ENCODE measurements at places on chromosomes 1 and 21. TPM values are rescaled to one million over a fixed set of nuclear protein-coding genes. Genes with fewer than 3 reads are reported as not detected.

DNA sequence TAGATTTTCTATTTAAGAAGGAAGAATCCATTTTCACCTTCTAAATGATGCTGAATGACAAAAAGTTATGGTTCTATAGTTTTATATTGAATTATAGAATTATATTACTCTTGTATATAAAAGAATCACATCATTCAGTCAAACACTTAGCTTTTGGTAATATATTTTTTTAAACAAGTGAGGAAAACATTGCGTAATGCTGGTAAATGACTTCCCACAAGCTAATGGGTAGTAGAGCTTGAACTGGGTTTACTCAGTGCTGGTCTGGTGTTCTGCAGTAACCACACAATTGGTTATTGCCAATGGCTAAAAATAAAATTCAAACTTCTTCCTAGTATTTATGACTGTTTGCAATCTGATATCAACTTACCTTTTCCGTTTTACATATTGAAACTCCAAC is 10.6 kb upstream of the GIPC2 start:
- DNase-seq, result no peak

GRCh38 chr1:110686188-110686587 is 11.4 kb upstream of the KCNA3 start:
- DNase-seq, result peak; percentile 29

DNA sequence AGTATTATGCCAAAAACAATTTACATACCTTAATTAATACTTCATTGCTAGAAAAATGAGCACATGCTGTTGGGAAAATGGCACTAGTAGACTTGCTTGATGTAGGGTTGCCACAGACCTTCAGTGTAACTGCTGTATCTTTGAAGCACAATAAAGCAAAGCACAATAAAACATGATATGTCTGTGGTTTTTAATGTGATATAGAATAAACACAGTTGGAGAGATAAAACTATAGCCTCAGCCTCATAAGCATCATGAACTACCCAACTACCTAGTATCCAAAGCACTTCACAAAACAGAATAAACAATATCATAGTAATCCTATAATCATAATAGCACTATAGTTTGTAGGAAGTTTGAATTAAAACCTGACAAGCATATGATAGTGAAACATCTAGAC is 143.5 kb downstream of the SYT14 start:
- DNase-seq, result no peak

Gene GUCA2B
- total RNA-seq, result not detected

DNA sequence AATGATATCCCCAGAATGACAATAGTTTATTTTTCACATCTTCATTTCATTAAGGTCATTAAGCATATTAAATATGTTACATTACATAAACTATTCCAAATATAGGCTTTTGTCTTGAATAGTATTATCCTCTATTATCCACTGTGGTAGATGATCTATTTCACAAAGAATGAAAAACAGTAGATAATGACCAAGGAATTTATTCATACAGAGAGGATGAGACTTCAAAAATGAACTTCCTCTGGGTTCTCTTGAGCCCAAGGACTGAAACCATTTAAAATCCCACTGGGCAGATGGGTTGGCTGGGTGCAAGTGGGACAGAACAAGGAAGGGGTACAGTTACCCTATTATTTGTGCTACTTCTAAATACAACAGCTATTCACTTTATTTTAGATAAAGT is 33.0 kb downstream of the PTPN14 start:
- DNase-seq, result no peak

GRCh38 chr1:39321979-39322378 is 117.5 kb downstream of the MACF1 start:
- DNase-seq, result no peak

GRCh38 chr1:220818421-220819173 is 31.9 kb downstream of the MTARC1 start:
- no peak for DNase-seq

All from naive thymus-derived CD4-positive, alpha-beta T cell (primary cell).